CD4-positive, CD25-positive, alpha-beta regulatory T cell (primary cell): ENCODE measurements at places on chromosomes 1 and 21.
A peak's percentile ranks its signal among the peaks of the same experiment; 100 is the strongest.

GRCh38 chr1:224253721-224254120 lies 70.7 kb downstream of the DEGS1 start:
- no peak for DNase-seq

GRCh38 chr1:115706587-115707425 lies 61.7 kb downstream of the CASQ2 start:
- DNase-seq = peak; percentile 2

GRCh38 chr1:150613061-150613920 lies 16.1 kb downstream of the ENSA start:
- DNase-seq = no peak

DNA sequence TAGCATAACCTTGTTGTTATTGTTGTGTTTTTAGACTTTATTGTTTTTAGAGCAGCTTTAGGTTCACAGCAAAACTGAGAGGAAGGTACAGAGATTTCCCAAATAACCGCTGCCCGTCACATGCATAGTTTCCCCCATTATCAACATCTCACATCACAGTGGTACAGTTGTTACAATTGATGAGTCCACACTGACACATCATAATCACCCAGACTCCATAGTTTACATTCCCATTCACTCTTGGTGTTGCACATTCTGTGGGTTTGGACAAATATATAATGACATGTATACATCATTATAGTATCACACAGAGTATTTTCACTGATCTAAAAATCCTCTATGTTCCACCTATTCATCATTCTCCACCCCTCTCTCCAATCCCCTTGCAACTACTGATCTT lies 25.9 kb upstream of the TOR3A start:
- DNase-seq = no peak

DNA sequence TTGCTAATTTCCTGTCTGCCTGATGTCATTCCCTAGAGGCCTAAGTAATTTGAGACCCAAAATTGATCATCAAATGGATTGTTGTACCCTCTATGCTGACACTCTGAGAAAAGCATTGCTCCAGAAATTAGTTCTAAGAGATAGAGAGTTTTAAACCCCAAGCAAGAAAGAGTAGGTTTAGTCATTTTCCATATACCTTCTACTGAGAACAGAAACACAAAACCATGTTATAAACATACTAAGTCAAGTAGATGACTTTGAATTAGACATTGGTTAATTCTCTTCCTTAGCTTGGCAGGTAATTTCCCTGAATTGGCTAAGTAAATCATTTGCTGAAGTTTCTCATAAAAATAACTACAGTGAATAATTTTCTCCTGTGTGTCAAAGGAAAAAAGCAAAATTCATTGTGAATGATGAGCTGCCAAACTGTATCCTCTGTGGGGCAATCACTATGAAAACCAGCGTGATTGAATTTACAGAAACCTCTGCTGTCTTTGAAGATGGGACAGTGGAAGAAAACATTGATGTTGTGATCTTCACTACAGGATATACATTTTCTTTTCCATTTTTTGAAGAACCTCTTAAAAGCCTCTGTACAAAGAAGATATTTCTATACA lies 20.1 kb downstream of the FMO4 start:
- no peak for DNase-seq

GRCh38 chr1:31064718-31065309 lies 703 bp downstream of the PUM1 start:
- DNase-seq = no peak

- no peak for DNase-seq
Observed at GRCh38 chr1:1920057-1920607, 1.1 kb upstream of the TMEM52 start.

- no peak for DNase-seq
Observed at GRCh38 chr21:38788275-38788905, 17.3 kb upstream of the ETS2 start.

DNA sequence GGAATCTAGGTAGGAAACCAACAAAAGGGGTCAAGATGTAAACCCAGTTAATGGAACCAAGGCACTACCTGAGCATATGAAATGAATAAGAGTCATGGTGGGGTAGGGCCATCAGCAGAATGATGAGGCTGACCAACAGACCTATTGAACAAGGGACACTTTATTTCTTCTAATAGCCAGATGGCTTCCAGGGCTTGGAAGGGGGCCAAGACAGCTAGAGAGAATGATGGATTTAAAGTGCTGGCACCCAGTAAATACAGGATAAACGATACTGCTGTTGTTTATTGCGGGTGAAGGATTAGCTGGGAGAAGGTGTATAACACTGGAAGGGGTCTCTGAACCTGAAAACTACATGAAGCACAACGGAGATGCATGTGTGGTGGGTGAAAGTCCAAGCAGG lies 15.6 kb downstream of the DDAH1 start:
- no peak for DNase-seq

DNA sequence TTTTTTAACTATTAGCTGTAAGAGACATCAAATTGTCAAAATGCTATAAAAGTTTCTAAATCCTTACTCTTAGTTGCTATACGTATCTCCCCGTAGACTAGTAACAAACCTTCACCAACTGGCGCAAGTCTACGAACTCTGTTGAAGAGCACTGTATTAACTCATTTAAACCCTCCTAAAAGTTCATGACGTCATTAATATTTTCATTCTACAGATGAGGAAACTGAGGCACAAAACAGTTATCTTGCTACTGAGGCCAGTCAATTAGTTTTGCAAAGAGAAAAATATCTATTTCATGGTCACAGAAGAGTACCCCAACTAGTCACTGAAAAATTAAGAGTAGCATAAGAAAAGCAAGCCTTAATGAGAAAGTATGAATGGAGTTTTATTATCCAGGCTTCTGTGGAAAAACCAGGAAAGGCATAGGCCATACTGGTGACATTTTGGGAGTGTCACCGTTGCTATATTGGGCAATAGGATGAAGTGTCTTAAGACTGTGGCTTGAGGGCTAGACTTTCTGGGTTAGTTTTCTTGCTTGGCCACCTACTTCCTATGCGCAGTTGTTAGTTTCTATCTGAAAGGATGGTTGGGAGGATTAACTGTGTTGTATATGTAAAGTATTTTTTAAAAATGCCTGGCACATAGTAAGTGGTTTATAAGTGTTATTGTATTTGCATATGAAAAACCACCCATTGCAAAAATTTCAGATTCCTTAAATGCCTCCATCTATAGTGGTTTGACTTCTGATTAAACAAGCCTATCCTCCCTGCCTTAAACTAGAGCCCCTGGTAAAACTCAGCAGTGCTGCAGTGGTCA lies 52.4 kb upstream of the SYT14 start:
- no peak for DNase-seq

DNA sequence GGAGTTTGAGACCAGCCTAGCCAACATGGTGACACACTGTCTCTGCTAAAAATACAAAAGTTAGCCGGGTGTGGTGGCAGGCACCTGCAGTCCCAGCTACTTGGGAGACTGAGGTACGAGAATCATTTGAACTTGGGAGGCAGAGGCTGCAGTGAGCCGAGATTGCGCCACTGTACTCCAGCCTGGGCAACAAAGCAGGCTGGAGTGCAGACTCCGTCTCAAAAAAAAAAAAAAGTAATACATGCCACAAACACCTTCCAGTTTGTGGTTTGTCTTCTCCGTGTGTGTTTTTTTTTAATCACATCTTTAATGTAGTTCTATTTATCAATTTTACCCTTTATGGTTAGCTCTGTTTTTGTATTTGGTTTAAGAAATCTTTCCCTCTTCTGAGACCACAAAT lies 22.3 kb downstream of the POGZ start:
- DNase-seq = no peak

DNA sequence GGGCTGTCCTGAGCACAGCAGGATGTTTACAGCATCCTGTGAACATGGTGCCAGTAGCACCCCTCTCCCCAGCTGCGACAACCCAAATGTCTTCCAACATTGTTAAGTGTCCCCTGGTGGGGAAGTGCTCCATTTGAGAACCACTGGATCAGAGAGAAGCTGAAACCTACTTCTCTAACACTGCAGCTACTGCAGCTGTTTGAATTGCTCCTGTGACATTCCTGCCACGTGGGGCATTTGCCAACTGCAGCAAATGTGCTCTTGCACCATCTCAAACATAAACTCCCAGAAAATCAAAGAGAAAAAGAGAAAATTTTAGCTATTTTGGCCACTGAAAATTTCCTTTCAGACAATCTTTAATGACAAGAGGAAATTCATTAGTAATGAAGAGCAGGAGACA lies 11.0 kb downstream of the SLC2A5 start:
- DNase-seq = no peak

- DNase-seq = no peak
Observed at GRCh38 chr1:222583079-222583478, 6.7 kb downstream of the TAF1A start.

DNA sequence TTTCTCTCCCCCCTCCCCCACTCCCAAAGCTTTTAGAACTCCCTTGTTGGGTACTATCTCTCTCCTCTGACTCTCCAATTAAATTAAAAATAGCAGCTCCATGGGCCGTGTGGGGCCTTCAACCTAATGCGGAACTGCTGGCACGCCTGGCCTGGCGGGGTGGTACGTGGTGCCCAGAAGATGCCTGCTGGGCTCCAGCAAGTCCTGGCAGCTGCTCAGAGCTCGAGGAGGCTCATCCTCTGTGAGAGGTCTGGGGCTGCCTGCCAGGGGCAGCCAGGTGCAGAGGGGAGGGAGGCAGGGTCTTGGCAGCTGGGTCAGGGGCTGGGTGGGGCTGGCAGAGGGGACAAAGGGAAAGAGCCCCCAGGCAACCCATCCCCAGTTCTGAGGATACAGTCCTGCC lies 74.4 kb downstream of the ACTL8 start:
- DNase-seq = no peak

GRCh38 chr21:16667395-16667794 lies 845.4 kb upstream of the CXADR start:
- no peak for DNase-seq

- DNase-seq = no peak
Observed at GRCh38 chr1:107531065-107531908, 390.4 kb downstream of the NTNG1 start.

- DNase-seq = no peak
Observed at GRCh38 chr1:38014171-38014570, 1.6 kb downstream of the UTP11 start.

DNA sequence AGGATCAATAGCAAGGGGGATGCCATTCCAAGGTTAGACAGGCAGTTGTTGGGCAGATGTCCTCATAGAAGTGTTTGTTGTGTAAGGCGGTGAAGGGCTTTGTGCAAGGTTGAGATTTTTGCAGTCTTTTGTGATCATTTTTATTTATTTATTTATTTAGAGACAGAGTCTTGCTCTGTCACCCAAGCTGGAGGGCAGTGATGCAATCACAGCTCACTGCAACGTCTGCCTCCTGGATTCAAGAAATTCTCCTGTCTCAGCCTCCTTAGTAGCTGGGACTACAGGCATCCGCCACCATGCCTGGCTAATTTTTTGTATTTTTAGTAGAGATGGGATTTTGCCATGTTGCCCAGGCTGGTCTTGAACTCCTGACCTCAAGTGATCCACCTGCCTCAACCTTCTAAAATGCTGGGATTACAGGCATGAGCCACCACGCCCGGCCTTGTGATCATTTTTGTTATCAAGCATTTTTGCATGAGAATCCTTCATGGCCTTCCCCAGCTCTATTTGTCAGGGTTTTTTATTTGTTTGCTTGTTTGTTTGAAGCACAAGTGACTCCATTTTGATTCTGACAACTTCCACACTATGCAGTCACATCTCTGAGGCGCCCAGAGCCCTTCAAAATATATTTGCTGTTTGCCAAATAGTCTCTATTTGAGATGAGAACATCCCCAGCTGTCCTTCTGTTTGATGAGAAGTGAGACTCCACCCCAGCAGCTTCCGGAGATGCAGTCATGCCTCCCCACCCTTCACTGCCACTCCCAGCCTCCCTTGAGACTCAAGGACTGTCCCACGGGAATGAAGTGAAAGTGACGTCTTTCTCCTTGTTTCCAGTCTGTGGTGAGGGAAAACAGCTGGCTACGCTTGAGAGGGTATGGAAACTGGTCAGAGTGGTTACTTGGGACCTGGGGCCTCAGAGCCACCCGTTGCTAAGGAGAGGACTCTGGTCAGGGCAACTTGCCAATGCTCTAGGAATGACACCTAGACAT lies 38.0 kb downstream of the TMEM50B start:
- no peak for DNase-seq

DNA sequence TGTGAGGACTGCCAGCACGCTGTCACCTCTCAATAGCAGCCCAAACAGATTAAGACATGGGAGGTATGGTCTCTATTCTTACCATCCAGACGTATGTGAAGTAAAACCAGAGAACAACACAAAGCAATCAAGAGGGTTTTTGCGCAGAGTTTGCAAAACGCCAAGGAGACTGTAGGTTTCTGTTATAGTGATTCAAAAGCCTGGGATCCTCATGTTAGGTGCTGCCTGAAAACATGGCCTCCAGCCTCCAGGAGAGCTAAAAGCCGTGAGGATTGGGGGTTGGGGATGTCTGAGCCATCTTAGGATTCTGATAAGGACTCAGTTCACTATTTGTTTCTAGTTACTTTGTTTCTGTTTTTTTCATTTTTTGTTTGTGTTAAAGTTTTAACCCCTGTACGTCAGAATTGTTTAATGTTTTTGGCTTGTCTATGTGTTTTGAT lies 4.2 kb upstream of the CCT8 start:
- no peak for DNase-seq

- no peak for DNase-seq
Observed at GRCh38 chr1:29332204-29332603, 95.9 kb downstream of the PTPRU start.

- DNase-seq = peak; percentile 80
Observed at GRCh38 chr21:17512253-17513213, at the start of gene CXADR. CXADR (plus strand) TSS chr21:17513043; CDS start chr21:17513130, 87 bp downstream.

DNA sequence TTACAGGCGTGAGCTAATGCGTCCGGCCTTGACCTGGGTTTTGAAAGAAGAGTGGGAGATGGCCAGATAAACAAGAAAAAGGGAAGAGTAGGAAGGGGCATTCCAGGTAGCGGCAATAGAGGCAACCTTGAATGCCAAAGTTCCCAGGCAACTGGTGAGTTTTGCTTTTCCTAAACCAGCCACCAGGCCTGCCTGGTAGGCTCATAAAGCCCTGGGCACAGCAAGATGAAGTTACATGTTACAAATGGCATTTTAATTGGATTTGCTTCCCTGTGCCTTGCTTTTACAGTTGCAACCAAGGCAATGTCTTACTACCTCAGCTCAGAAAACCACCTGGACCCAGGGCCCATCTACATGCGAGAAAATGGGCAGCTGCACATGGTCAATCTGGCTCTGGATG lies 5.5 kb downstream of the LRRC42 start:
- no peak for DNase-seq

DNA sequence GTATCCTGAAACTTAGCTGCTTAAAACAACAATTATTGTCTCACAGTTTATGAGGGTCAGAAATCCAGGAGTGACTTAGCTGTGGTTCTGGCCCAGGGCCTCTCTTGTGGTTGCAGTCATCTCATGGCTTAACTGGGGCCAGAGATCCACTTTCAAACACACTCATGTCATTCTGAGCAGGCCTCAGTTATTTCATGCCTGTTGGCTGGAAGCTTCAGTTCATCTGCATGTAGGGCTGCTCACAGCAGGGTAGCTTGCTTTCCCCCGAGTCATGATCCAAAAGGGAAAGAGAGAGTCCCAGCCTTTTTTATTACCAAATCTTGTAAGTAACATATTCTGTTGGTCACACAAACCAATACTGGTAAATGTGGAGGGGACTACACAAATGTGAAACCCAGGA lies 96.6 kb upstream of the B3GALT2 start:
- DNase-seq = no peak

GRCh38 chr1:228161362-228161761 lies 4.2 kb upstream of the IBA57 start:
- DNase-seq = no peak

GRCh38 chr1:199411506-199411905 lies 616.0 kb upstream of the NR5A2 start:
- DNase-seq = no peak
